Suppressor macrophage (primary cell): ENCODE measurements at places on chromosomes 11 and 22.

DNA sequence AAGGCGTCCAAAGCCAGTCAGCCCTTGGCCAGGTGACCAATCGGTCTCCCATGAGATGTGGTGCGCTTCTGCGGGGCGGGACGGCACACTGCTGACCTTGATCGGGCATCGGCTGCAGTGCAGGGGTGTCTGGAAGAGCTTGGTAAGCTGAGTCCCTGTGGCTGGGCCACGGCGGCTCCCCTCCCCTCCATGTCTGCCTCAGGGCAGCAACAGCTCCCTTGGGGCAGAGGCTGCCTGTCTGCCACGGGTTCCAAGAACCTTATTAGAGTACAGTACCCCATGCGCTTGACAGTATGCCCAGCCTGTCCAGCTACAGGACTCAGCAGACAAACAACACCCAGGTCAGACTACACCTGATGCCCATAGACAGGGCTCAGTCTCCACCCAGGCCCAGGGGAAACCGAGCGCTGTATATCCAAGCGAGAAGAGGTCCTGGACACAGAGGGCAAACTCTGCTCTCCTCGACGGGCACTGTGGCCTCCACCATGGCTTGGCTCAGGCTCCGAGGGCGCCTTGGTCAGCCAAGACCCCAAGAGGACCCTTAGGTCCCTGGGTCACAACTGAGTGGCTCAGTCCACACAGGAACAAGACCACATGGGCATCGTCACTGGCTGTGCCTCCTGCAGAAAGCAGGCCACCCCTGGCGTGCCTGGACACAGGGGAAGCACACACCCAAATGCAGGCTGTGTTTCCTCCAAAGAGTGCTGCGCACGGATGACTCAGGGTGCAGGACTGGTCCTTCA lies 18.9 kb downstream of the TSPAN32 start:
- DNase-seq, result no peak

GRCh38 chr11:73271936-73272679 lies at the start of gene P2RY6:
Gene P2RY6 (plus strand): TSS chr11:73272338. CDS start chr11:73296519, 24,181 bp downstream.
- DNase-seq, result peak; percentile 96

- DNase-seq, result no peak
Observed at GRCh38 chr11:61914471-61915171, 2.7 kb downstream of the RAB3IL1 start.

GRCh38 chr11:12111549-12112520 lies 1.4 kb downstream of the MICAL2 start:
- DNase-seq, result no peak

- DNase-seq, result no peak
Observed at GRCh38 chr11:134901542-134901941, 489.5 kb upstream of the B3GAT1 start.

DNA sequence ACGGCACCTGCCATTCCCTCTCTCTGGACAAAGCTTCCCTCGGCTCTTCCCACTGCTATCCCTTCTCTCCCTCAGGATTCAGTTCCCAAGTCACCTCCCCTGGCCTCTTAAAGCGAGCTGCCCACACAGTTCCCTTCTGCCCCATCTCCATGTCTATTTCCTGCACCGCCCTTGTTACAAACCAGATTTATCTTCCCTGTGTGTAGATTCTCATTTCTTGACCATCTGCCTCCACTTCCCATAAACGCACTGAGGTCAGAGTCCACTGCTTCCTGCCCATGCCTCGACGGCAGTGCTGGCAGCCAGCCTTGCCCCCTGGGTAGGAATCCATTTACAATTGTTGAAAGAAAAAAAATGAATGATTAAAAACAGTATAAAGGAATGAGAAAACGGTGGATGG lies 11.6 kb upstream of the APOBEC3B start:
- DNase-seq, result peak; percentile 64

DNA sequence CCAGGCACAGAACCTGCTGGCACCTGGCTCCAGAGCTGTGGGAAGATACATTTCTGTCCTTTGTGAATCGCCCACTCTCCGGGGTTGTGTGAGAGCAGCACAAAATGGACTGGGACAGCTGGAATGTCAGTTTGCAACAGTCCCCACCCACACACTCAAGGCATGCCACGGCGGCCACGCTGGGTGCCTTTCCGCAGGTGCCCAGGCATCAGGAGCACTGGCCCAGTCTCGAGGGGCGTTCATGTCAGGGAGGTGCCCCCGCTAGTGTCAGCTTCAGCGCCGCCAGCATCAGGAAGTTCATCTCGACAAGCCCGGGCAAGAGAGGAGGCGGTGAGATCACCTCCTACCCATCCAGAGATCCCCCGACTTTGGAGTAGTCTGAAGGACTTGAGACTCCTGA lies 2.1 kb downstream of the TP53AIP1 start:
- no peak for DNase-seq

GRCh38 chr22:23793326-23793725 lies 6.6 kb downstream of the SMARCB1 start:
- DNase-seq, result no peak

GRCh38 chr11:13896175-13896980 lies 66.1 kb upstream of the SPON1 start:
- no peak for DNase-seq

DNA sequence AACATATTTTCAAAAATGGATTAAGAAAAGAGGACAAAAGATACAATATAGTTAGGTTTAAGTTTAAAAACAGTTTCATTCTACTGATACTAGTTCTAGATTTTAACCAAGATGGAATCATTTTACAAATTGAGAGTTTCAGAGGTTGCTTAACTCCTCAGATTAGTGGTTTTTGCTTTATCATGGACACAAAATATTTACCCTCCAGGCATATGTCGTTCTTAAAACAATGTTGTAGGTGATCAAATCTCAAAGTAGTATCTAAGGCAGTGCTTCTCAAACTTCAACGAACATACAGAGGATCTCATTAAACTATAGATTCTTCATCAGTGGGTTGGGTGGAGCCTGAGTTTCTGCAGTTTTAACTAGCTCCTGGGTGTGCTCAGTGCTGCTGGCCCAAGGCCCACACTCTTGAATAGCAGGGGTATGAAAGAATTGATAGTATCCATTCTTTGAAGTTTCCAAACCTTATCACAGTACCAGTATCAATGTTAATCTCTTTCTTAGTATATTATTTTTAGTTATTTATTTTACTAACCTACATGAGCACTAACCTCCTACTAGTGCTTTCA lies 48.0 kb downstream of the YAP1 start:
- no peak for DNase-seq

GRCh38 chr11:93861808-93862207 lies 11.4 kb upstream of the VSTM5 start:
- no peak for DNase-seq

DNA sequence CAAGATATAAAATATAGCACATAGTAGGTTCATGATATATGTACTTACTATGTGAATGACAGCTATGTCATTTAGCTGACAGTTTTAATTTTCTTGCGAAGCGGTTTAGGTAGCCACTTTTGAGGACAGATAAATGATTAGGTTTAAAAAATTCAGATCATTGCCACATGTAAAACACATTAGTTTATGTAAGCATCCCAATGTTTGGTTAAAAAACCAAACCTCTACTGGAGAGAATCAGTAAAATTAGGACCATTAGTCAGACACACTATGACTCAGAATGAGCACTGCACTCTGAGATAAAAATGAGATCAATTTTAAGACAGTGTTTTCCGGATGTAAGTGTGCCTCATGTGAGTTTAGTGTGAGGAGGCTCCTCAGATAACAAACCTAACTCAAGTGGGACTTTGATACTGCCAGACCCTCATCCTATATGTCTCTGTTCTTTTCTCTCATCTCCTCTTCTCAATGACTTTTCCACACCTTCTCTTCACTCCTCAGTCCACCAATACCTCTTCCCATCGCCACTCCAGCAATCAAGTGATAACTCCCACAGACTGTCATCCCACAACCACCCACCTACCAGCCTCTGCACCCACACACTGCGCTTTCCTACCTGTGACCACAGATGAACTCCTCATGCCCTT lies 6.8 kb upstream of the OR2AT4 start:
- peak; percentile 51 for DNase-seq

GRCh38 chr11:122814401-122814800 lies 23.9 kb upstream of the CRTAM start:
- no peak for DNase-seq

GRCh38 chr22:30602049-30602448 lies 4.9 kb upstream of the TCN2 start:
- DNase-seq, result no peak

DNA sequence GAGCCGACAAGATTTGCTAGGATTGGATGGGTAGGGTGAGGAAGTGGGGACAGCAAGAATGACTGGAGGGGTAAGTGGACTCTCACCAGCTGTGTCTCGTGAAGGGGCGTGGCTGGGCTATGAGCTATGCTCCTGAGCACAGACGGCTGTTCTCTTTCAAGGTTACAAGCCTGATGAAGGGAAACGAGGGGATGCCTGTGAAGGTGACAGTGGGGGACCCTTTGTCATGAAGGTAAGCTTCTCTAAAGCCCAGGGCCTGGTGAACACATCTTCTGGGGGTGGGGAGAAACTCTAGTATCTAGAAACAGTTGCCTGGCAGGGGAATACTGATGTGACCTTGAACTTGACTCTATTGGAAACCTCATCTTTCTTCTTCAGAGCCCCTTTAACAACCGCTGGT lies 19.9 kb downstream of the F2 start:
- DNase-seq, result no peak

- no peak for DNase-seq
Observed at GRCh38 chr22:48827904-48828555, 999.6 kb downstream of the BRD1 start.

DNA sequence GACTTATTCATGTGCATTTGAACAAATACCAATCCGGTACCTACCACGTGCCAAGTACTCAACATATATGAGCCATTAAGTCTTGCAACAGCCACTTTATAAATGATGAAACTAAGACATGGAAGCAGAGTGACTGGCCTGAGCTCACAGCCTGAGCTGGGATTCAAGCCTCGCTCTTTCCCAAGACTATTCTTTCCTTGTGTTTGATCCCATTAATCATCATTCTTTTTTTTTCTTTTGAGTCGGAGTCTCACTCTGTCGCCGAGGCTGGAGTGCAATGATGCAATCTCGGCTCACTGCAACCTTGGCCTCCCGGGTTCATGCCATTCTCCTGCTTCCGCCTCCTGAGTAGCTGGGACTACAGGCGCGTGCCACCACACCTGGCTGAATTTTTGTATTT lies 119.3 kb downstream of the ABTB2 start:
- peak; percentile 16 for DNase-seq

DNA sequence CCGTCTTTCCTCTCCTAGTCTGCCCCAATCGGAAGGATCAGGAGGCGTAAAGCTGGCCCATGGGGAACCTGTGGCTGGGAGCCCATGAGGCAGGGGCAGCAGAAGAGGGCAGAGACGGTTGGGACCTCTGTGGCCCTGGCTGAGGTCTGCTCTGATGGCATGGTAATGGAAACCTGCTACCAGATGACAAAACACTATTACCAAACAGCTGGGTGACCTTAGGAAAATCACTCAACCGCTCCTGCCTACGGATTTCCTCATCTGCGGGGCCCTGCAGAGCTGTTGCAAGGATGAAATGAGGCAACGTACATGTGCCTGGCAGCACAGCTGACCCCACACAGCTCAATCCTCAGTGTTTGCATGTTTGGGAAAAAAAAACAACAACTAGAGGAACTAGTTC lies 4.6 kb downstream of the AP5B1 start:
- DNase-seq, result peak; percentile 88

- DNase-seq, result no peak
Observed at GRCh38 chr11:128509621-128510389, 77.6 kb downstream of the ETS1 start.

- DNase-seq, result peak; percentile 66
Observed at GRCh38 chr11:122743949-122744348, 88.4 kb downstream of the UBASH3B start.

- DNase-seq, result no peak
Observed at GRCh38 chr22:19707347-19708290, 6.7 kb upstream of the SEPTIN5 start.

DNA sequence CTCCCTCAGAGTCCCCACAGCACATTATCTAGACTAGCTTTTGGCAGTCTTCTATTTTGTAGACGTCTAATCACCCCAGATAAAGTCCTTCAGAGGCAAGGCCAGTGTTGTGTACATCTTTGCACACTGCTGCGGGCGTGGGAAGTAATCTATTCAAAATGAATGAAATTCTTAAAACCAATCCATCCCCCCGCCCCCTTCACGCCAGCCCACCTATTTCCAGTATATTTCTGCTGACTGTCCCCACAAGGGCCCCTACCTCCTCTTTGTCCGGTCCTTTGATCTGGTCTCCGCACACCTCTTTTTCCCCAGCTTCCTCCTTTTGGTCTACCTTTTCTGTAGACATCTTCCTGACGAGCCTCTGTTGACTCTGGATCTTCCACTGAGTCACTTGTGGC lies 375 bp downstream of the BSCL2 start:
- no peak for DNase-seq

DNA sequence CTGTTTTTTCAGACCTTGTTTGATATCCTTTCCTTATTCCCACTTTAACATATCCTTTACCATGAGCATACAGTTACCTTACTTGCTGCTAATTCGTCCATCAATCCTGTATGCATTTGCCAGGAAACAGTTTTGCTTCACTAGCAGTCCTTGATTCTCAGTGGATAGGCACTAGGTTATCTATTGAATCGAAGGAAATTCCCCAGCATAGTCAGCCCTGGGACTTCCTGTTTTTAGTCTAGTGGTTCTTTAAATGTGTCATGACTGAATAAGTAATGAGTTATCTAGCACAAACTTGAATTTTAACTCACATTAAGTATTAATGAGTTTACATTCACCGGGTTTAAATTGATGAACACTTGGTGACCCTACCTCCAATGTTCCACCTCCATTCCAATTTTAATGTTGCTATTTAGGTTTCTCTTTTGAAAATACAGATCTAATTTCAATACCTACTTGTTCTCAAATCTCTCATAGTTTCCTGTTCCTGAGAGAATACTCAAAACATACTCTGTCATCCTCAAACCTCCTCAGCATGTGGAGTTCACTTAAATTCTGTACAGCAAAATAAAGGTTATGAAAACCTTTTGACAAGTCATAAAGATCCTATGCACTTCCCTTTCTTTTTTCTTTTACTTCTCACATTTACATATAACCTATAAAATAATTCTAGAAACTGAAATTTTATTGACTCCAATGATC lies 1375.1 kb upstream of the TENM4 start:
- DNase-seq, result peak; percentile 3

- DNase-seq, result peak; percentile 62
Observed at GRCh38 chr11:63508009-63508408, 2.1 kb downstream of the LGALS12 start.

- no peak for DNase-seq
Observed at GRCh38 chr11:42576318-42576717, 735.5 kb upstream of the API5 start.

DNA sequence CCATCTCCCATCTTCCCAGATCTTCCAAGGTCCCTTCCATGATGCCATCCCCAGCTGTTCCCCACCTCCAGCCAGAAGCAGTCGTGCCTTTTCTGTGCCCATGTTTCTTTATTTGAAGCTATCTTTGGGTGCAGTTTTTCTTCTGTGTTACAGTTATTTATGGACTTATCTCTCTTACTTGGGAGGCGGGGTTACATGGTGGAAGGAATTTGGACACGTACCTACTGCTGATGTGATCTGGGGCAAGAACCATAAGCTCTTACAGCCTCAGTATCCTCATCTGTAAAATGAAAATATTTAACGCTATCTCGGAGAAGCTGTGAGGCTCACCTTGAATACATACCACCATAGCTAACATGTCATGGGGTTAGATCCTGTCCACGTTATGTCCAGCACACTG lies 98.9 kb downstream of the ZBTB16 start:
- DNase-seq, result no peak

GRCh38 chr11:1047595-1048156 lies 11.2 kb upstream of the MUC6 start:
- no peak for DNase-seq

GRCh38 chr11:76891285-76891684 lies 30.6 kb downstream of the ACER3 start:
- no peak for DNase-seq
